ENCODE measurements at places on chromosomes 11 and 22.

DNA sequence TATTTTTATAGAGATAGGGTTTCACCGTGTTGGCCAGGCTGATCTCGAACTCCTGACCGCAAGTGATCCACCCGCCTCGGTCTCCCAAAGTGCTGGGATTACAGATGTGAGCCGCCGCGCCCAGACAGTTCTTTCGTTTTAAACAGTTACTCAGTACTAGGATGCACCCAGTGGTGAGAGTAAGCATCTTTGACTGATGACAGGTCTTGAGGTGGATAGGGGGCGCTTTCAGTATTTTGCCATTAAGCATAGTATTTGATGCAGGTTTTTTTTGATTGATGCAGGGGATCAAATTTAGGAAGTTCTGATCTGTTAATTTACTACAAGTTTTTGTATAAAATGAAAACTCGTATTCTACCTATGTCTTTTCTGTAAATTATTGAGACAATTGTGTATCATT lies 13.2 kb upstream of the TRIM34 start:
- DNase-seq: no peak

DNA sequence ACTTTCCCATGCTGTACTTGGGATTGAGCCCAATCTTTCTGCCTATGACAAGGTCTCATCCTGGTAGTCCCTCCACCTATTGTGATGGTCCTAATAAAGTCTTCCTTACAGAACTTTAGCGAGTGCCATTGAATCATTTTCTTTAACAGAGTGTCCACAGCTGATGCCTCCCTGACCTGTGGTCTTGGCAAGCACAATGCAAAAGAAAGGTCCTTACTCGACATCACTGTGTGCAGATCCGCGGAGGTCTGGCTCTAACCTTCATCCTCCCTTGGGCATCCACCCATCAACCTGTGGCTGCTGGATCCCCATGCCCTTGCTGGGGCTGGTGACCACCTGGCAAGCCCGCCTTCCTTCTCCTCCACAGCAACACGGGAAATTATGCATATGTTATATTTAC lies 1203.9 kb downstream of the TBC1D22A start:
- DNase-seq: no peak

GRCh38 chr11:11618973-11619435 lies 2.8 kb downstream of the GALNT18 start:
- no peak for DNase-seq

GRCh38 chr11:134157451-134157850 lies 66.3 kb downstream of the NCAPD3 start:
- no peak for DNase-seq

- DNase-seq: no peak
These were observed 168.6 kb upstream of the UBASH3B start for GRCh38 chr11:122486793-122487495.

DNA sequence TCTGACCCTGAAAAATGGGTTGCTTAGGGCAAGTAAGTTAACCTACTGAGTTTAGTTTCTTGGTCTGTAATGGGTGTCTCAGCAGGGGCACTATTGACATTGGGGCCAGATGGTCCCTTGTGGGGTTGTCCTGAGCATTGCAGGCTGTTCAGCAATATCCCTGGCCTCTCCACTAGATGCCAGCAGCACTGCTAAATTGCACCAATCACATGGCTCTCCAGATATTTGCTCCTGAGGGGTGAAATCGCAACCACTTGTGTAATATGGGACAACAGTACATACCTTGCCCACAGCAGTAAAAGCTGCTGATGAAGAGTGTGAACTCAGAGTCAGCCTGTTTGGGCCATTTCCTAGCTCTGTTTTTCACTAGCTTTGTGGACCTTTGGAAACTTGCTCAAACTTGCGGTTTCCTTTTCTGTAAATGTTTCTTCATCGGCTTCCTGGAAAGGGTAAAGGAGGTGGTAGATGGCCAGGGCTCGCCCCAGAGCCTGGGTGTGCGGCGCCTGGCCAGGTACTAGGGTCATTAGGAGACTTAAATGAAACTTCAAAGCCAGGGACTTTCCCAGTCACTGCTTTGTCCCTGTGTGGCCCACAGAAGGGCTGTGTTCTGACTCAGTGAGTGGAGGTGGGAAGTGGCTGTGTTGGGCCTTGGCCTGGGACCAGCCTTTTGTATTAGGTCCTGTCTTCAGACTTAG lies 13.0 kb downstream of the NCF4 start:
- DNase-seq: no peak

- DNase-seq: no peak
These were observed 5.1 kb downstream of the PHF21A start for GRCh38 chr11:46116007-46116711.

GRCh38 chr22:19271273-19271855 lies 20.2 kb downstream of the CLTCL1 start:
- no peak for DNase-seq

- no peak for DNase-seq
These were observed 100.9 kb downstream of the MRTFA start for GRCh38 chr22:40535642-40536041.

GRCh38 chr22:17952273-17952801 lies 72.0 kb downstream of the MICAL3 start:
- DNase-seq: no peak

DNA sequence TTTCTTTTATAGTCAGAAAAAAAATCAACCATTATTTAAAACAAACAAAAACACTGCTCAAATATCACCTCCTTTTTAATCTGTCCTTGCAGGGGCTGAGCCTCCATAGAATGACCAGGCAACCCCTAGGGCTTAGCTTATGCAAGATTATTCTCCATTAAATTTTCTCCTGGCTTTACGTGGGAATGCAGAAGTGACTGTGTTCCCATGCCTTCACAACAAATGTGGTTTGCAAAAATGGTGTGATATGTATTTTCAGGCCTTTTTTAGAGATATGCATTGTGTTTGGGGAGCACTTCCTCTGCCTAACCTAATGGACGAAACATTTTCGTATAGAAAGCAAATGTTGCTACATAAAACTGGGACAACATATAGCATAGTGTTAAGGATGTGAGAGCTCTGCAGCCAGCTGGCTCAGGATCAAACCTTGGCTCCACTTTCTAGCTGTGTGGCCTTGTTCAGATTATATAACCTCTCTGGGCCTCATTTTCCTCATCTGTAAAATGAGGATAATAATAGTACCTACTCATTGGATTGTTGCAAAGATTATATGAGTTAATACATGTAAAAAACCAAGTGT lies 82.6 kb downstream of the PARVA start:
- no peak for DNase-seq

DNA sequence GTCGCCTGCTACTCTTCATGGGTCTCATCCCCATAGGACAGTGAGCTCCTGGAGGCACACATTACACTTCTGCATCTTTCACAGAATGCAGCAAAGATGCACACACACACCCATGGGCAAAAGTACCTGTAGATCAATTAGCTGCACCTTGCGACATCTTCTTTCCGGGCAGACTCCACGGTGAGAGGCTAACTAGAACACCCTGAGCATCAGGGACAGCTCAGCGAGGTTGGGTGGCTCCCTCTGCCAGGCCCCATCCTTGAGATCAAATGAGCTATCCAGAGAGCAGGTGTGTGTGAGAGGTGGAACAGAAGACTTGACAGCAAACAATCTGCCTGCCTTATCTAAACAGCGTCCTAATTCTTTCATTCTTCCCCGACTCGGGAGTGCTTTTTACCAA lies 96.1 kb upstream of the BID start:
- no peak for DNase-seq

All from stimulated activated CD8-positive, alpha-beta memory T cell treated with anti-CD3 and anti-CD28 coated beads, Interleukin-2, amount 100 ng/mL, for 1 hour (primary cell).